ENCODE measurements at places on chromosomes 4 and X. TPM values are rescaled to one million over a fixed set of nuclear protein-coding genes. Genes with fewer than 3 reads are reported as not detected.

The ADH1B gene
- total RNA-seq = not detected

- no peak for DNase-seq
These were observed 1601.7 kb upstream of the TENM3 start for GRCh38 chr4:180641495-180641894.

DNA sequence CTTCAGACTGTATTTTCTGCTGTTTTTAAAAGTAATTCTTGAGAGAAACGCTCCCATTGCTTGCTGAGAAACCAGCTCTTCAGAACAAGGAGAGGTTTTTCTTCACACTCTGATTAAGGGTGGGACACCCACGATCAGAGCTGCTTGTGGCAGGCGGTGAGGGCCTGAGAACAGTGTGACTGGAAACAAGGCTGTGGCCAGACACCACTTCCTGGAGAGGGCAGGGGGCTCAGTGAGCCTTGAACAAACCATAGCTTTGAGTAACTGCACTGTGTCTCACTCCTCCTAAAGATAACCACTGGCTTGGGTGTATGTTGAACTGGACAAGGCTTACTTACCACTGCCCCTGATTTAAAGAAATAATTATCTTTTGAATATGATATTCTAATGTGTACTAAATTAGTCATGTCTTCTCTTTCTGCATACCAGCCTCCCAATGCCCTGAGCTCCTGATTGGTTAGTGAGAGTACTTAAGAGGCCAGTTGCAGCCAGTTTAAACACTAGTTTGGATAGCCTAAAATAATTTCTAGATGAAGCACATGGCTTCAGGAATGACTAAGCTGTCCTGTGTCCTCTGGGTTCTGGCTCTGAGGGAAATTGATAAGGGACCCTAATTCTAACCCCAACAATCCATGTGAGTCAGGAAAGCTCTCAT is 3.7 kb upstream of the GPR82 start:
- no peak for DNase-seq

The PLXNB3 gene
- total RNA-seq = 11.2 TPM

The CFAP47 gene
- 0.44 TPM for total RNA-seq

DNA sequence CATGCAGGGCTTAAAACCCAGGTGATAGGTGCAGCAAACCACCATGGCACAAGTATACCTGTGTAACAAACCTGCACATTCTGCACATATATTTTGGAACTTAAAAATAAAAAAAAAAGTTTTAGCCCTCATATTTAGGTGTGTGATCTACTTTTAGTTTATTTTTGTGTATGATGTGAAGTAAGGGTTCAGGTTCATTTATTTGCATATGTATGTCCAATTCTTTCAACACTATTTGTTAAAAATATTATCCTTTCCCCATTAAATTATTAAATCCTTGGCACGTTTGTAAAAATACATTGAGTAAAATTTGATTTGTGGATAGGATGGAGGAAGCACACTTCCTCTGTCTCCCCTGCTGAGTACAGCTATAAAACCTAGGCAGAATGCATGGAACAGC is 12.9 kb downstream of the RAB39B start:
- DNase-seq = no peak

The NSG1 gene
- total RNA-seq = 2.9 TPM

DNA sequence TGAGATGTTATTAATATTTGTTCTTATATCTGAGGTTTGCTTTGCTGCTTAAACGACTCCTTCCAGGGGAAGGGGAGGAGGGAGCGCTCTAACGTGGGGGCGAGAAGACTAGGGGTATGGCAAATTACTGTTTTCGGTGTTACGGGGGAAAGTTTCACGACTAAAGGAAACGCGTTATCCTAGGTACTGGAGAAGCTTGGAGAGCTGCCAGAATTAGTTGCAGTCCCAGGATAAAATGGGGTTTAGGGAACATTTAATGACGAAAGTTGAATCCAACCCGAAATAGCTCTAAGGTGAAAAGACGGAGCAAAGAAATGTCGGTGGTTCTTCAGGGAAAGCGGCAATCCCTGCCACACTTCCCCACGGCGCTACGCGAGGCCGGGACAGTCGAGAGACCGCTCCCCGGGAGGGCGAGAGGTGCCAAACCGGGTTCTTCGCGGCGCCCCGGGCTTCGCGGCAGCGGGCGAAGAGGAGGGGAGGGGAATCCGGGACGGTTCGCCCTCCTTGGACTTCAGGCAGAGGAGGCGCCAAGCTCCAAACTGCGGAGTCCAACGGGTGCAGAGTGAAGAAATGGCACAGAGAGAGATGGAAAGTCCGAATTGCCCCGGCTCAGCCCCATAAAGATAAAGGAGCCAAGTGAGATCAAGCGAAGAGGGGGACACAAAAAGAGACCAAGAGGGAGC is 724 bp downstream of the THOC2 start:
- DNase-seq = peak; percentile 3

DNA sequence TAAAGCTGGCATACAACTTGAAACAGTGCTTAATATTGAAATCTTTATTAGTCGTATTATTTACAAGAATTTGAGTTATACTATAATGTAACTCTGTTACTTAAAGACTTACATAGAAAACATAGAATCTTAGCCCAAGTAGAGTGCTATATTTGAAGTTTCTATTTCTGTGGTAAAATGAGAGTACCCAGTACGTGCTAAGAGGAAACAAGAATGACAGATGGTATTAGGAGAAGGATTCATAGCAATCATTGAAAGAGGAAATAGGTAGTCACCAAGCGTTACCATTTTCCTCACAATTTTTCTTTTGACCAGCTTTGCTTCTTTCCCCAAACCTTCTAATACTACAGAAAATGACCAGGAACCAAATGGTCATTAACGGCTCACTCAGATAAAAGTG is 412.1 kb upstream of the GRIA3 start:
- DNase-seq = no peak

GRCh38 chr4:19711871-19712270 is 539.8 kb upstream of the SLIT2 start:
- no peak for DNase-seq

- DNase-seq = no peak
These were observed 4.8 kb upstream of the HGFAC start for GRCh38 chr4:3436798-3437581.

The C4orf36 gene
- total RNA-seq = 0.72 TPM

- no peak for DNase-seq
These were observed 105.1 kb upstream of the SCOC start for GRCh38 chr4:140268186-140268841.

DNA sequence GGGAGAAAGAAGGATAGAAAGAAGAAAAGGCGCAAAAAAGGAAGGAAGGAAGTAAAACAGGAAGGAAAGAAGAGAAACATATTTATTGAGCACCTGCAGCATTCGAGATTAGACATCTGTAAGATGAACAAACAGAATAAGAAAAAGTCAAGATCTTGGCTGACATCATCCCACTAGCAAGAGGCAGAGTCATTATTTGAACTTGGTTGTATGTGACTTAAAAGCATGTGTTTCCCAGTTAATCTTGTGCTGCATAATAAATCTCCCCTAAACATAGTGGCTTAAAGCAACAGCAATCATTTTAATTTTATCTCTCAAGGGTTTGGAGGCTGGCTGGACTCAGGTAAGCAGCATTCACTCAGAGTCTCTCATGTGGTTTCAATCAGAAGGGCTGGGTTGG is 38.5 kb upstream of the COX7B2 start:
- no peak for DNase-seq

- DNase-seq = no peak
These were observed 238.1 kb downstream of the DHRSX start for GRCh38 chrX:2262668-2263055.

- no peak for DNase-seq
These were observed 92.0 kb downstream of the CHRDL1 start for GRCh38 chrX:110703641-110704040.

- DNase-seq = no peak
These were observed 103.1 kb upstream of the LSM6 start for GRCh38 chr4:146072376-146072775.

- DNase-seq = no peak
These were observed 53.9 kb upstream of the PDLIM3 start for GRCh38 chr4:185589067-185589836.

The CFI gene
- total RNA-seq = 2.6 TPM

GRCh38 chr4:145285928-145286327 is 105.5 kb upstream of the OTUD4 start:
- DNase-seq = no peak

DNA sequence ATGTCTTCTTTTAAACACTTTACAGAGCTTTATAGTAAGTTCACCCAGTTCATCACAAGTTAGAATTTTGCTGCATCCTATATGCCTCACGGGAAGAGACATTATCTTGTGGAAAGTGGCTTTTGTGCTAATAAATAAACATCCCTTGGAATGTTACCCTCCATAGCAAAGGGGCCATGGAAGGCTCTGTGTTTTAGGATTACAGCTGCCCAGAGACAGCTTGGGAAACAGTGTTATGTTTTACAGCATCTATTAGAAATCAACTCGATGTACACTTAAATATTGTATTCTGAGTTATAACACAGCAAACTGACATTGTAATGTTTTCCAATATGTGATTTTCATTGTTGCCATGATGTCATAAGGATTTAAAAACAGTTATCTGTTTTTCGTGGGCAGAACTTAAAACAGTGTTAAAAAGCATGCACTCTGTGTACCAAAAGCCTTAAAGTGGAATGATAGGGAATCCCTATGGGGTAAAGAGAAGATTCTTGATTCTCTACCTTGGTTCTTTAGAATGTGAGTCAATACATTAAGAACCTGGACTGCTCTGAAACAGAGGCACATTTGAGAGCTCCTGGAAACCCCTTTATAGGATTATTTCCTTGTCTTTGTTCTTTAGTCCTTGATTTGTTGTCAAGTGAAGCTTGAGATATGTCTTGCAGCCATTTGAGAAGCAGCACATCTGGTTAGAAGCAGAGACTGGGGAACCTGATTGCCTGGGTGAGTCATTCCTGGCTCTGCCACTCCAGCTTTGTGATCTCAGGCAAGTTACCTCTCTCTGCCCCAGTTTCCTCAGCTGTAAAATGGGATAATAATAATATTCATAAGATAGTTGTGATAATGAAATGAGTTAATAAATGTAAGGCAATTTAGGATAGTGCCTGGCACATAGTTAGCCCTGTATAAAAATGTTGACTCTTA is 41.6 kb downstream of the ARHGAP10 start:
- DNase-seq = no peak

DNA sequence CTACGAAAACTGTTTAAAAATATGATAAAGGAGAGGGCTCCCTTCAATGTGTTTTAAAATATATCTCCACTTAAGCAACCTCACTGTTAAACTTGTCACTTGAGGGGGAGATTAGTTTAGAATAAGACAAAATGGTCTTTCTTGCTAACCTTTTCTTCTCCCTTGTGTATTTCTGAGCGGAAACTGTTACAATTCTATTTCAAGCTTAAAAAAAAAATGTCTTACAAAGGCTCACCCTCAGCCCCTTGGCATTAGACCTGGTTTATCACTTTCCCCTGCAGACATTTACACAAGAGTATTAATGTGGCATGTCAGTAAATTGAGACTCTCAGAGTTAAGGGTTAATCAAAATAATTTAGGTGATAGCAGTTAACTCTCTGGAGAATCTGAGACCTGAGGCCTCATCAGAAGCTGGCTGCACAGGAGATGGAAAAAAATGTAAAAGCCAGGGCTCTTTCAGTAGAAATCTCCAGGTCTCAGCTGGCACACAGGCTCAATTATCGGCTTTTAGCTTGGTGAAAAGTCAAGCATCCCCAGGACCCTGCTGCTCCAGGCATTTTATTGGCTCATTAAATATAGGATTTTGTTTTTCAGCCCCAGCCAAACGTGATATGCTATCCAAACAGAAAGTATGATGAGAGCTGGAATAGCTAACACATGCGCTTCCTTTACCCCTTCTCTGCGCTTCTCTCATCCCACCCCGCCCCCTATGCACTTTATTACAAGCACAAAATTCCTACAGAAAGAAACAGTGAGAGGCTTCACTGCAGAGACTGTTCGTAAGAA is 130.5 kb downstream of the PPA2 start:
- no peak for DNase-seq

The SSX2 gene
- not detected for total RNA-seq

The BMP3 gene
- total RNA-seq = not detected

GRCh38 chrX:45198301-45198700 is 2.4 kb downstream of the DIPK2B start:
- DNase-seq = no peak

DNA sequence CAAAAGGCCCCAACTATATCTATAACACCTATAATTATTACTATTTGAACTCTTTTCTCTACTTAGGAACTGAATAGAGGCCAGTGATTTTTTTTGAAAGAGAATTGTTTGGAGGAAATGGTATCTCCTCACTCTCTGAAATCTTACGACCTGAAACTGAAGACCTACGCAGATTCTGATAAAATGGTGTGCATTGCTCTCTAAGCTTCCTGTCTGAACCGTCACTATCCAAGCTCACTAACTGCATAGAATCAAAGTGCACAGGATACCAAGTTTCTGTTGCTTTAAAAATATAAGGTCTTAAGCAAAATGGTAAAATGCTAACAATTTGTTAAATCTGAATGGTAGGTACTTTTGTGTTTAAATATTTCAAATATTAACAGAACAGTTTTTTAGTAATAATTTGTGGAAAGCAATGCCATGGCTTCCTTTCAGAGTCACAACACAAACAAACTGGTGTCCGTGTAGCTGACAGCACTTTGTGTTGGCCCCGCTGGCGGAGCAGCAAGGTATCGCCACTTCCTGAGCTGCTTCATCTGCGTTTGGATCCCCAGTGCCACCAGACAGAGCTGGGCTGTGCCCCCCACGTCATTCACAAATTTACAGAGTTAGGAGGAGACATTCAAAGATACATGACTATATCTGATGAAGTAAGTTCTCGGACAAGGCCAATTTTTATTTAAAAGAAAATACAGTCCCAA is 313.9 kb downstream of the FBXW7 start:
- DNase-seq = no peak

GRCh38 chr4:159823743-159824142 is 720.9 kb downstream of the RAPGEF2 start:
- DNase-seq = no peak

DNA sequence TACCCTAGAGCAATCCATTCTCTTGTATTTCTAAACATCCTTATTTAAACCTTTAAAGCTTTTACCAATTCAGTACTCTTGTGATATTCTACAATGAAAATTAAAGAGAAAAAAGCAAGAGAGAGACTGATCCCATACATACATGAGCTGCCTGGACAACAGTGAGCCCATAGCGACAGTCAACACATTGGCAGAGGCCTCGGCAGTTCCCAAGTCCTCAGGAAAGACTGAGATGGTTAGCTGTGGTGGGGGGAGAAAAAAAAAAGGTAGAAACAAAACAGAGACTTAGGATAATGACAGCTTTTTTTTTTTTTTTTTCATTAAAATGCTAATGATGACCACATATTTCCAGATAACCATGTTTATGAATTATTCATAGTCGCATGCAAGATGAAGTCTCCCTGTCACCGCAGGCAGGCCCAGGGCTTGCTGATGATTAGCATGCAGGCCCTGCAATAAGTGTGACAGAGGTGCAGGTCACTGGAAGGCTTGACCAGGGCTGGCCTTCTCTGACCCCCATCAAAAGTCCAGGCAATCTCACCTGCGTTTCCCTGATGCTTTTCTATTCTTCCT is 148.8 kb downstream of the APBB2 start:
- no peak for DNase-seq

- no peak for DNase-seq
These were observed 177.0 kb upstream of the RASGEF1B start for GRCh38 chr4:81648576-81649275.

GRCh38 chrX:118595501-118596042 is 100.0 kb downstream of the DOCK11 start:
- no peak for DNase-seq

- DNase-seq = no peak
These were observed 678.3 kb upstream of the NR3C2 start for GRCh38 chr4:149120331-149121022.

The VSIG1 gene
- total RNA-seq = 0.56 TPM

Data from endothelial cell (in vitro differentiated cells).